ENCODE measurements at places on chromosomes 2 and 18.

- DNase-seq, result peak; percentile 15
Observed at GRCh38 chr2:178315488-178315948, 121.2 kb downstream of the OSBPL6 start.

GRCh38 chr2:135952891-135953290, 32.5 kb downstream of the DARS1 start:
- DNase-seq, result no peak

- peak; percentile 37 for DNase-seq
Observed at GRCh38 chr18:76553715-76554546, 58.9 kb upstream of the ZNF516 start.

DNA sequence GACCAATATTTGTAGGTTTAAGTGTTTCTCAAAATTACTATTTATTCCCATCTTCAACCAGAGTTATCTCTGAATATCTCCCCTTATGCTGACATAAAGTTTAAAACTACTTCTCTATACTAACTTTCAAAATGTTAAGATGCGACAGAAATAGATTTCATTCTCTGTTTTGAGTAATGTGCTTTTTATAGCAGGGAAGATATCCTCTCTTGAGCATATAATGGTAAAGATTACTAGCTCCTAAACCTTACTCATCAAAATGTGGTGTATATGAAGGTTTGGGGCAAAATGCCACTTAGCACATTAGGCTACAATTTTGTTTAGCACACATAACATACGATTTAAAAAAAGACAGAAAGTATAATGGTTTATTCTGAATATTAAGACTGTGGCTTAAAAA, 54.4 kb downstream of the CWC22 start:
- DNase-seq, result no peak

GRCh38 chr2:173553593-173553992, 198.9 kb downstream of the CDCA7 start:
- no peak for DNase-seq

DNA sequence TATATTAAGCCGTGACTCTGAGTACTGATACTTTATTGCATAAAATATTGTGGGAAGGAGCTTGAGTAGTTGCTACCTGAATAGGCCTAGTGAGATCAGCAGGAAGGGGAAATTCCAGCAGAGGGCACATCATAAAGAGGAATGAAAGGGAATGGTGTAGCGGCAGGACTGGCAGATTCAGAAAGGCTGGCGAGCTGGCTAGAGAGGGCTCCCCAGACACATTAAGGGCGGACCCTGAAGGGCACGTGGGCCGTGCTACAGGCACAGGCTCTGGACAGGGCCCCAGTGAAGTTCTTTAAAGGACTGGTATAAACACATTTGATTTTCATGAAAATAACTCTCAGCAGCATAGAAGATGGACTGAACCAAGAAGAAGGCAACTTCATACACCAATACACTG, 43.0 kb downstream of the PTPN2 start:
- DNase-seq, result no peak

- DNase-seq, result no peak
Observed at GRCh38 chr2:236380051-236380612, 115.9 kb upstream of the ASB18 start.

GRCh38 chr18:3248658-3249359, 1.2 kb downstream of the MYL12A start:
- DNase-seq, result peak; percentile 84

DNA sequence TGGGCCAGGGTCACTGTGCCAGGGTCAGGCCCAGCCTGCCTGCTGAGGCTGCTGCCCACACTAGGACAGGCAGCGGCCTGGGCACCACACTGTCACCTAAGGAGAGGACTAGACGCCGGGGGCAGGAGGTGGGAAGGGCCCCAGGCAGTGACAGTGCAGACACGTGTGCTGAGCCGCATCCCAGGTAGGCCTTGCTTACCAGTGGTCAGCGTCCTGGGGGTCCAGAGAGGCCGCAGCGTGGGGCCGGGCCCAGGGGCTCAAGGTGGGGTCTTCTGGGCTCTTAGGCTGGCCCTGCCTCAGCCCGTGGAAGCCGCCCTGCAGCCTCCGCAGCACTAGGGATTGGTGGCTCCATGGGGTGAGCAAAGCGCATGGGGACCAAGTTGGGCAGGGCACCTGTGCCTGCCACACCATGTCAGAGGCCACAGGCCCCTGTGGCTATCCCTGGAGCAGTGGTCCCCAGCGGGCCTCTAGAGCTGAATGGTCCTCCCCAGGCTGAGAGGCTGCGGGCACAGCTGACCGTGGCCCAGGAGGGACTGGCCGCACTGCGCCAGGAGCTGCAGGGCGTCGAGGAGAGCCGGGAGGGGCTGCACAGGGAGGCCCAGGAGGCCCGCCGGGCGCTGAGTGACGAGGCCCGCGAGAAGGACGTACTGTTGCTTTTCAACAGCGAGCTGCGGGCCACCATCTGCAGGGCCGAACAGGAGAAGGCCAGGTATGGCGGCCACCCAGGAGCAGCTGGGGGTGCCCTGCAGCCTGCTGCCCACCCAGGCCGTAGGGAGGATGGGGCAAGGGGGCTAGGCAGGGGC, 35.2 kb upstream of the SNED1 start:
- no peak for DNase-seq

DNA sequence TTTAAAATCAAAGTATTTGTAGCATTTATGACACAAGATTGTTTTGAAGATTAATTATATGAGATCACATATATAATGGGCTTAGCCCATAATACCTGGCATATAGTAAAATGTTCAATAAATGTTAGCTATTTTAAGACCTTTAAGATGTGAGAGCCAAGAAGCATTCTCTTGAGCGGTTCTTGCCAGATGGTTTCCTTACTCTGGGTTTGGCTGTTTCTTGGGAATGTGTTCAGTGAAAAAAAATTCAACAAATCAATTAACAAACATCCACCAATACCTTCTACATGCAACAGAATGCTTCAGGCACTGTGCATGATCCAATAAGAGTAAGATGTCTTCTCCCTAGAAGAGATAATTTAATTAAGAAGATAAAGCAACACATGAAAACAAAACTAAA, 230.4 kb downstream of the CMPK2 start:
- DNase-seq, result no peak

- no peak for DNase-seq
Observed at GRCh38 chr2:233814056-233814835, 36.1 kb downstream of the MROH2A start.

DNA sequence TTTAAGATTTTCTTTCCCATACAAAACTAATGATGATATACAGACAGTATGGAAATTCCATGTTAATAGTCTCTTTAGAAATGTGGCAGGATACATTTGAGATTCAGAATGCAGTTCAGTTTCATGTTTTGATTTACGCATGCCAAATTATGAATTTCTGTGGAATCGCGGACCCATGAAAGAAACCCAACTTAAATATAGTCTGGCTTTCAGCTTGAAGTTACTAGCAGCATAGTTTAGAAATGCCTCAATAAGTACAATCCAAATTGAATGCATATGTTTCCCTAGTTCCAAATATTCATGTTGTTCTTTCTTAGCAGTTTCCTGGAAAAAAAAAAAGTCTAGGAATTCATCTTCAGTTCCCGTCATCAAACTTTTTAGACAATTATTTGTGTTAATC, 164.1 kb upstream of the RASGRP3 start:
- DNase-seq, result no peak

DNA sequence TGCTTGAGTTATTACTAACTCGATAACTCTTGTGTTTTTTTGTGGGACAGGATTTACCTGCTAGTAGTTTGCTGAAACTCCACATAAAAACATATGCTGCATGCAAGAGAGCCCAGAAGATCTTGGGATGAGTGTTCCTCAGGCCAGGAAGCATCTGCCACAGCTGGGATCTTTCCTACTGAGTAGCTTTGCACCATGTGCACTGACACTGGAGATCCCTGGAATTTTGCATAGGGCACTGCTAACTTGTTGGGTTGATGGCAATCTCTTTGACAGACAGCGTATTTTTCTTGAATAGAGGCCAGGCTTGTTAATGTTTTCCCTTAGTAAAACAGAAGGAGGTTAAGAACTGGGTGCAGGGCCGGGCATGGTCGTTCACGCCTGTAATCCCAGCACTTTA, 808 bp upstream of the SERPINB11 start:
- DNase-seq, result no peak

DNA sequence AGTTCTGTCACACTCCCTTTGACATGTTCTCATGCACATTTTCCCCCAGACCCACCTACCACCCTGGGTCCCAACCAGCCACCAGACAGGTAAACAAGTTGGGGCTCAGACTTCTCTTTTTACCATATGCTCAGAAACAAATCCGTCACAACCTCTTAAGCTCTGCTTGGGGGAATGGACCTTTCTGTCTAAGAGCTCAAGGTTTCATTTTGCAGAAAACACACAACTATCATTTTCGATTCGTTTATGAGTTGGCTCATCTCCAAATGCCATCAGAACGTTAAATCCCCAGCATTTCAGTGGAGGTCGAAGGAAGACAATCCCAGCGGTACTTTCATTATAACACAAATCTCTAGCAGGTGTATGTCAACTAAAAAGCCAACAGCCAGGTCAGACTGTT, 30.6 kb upstream of the NCK2 start:
- peak; percentile 32 for DNase-seq

DNA sequence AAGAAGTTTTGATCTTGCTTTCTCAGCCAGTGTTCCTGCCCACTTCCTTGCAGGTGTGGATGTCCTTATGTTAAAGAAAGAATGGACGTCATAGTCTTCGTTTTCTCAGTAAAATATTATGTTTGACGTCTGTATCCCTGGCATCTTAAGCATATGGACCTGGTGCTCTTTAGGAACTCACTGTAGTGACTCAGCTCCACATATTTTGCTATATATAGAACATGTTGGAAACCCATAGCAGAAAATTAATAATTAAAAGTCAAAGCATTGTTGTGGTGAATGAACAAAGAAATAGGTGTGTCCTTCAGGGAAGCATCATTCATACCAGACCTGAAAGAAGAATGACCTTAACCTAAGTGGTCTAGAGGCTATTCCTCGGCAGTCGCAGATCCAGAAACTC, 196.1 kb downstream of the MCFD2 start:
- DNase-seq, result no peak

DNA sequence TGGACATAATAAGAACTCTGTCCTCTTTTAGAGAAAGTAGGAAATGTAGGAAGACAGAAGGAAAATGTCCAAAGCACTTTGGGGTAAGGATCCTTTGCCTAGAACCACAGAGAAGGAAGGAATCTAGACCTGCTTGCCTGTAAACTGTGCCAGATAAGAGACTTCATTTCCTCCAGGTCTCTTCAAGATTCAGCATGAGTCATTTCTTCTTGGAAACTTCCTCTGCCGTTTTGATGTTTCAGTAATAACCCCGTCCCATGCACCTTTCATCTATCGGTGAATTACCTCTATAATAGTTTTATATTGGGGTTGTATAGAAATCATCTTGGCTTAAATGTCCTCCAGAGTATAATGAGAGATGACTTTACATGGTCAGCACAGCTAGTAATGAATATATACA, 63.2 kb upstream of the LRATD1 start:
- peak; percentile 30 for DNase-seq

DNA sequence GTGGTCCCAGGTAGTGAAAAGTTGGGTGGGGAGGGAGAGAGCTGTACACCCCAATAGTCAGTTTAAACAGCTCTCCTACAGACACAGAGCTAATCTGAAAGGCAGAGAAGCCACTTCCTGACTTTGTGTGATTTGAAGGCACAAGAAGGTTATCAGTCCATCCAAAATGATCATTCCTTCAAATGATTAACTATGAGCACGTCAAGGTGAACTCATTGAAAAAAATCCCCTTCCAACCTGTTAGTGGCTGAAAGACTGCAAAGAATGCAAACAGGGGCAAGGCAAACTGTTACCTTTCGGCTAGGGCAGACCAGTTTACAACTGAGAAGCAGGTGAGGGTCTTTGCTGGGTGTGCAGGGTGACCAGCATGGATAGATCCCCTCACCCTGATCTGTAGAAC, 22.8 kb upstream of the APCDD1 start:
- no peak for DNase-seq

GRCh38 chr2:34229998-34230397, 630.9 kb upstream of the FAM98A start:
- no peak for DNase-seq

DNA sequence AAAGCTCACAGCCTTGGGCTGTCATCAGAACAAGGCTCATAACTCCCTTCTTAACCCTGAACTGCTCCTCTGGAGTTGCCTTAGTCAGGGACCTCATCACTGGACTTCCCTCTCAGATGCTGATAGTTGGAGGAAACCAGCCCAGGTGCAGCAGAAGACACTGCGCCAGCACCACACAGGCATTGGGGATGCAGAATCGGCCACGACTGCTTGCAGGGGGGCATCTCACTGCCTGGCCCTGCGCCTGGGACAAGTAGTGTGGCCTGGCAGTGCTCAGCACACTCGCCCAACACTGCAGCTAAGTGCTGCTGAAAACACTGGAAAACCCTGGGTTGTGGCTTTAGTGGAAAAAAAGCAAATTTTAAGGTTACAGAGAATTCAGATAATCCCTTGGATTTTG, 68.7 kb downstream of the NCK2 start:
- DNase-seq, result no peak

GRCh38 chr2:150051004-150051403, 436.5 kb downstream of the RND3 start:
- DNase-seq, result no peak

DNA sequence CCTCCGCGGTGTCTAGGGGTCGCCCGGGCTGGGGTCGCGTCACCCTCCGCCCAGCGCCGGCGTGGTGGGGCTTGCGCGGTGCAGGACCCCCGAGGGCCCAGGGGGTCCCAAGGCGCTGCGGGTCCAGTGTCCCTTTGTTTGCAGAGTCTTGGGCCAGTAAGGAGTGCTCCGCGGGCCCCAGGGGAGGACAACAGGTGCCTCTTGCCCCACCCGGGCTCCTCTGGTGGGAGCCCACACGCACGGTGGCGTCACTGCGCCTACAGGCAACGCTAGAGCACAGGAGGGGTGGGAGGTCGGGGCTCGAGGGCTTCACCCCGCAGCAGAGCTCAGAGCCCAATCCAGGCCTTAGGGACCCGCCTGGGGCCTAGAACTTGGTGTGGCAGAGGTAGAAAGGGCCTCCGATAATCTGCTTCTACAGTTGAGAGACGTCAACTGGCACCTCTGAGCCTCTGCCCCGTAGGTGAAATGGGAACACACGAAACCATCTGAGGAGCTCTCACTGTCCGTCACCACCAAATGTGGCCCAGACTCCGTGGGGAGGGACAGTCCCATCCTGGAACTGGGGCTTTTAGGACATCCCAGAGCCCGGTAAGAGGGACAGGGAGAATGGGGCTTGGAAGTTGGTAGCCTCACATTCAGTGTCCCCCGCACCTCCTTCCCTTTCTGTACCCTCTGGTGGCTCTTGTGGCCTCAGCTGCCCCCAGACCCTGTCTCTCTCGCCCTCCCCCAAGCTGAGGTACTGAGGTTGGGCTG, 1.4 kb downstream of the ARID5A start:
- DNase-seq, result no peak

DNA sequence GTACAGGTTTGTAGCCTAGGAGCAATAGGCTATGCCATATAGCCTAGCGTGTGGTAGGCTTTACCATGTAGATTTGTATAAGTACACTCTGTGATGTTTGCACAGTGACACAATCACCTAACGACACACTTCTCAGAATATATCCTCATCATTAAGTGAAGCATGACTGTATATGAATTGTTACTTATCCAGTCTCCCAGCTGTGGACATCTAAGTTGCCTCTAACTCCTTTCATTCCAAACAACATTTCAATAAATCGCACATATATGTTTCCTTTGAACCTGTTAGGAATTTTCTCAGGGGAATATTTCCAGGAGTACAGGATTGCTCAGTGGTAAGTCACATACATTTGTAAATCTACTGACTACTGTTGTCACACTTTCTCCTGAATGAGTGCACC, 90.0 kb downstream of the ARHGAP15 start:
- no peak for DNase-seq

Measured in OCI-M1 (cell line).